Activated T-cell treated with anti-CD3 and anti-CD28 coated beads, Interleukin-2, amount 50 U/mL, for 72 hours (primary cell): ENCODE measurements at places on chromosomes 1 and 21. TPM values are rescaled to one million over a fixed set of nuclear protein-coding genes. Genes with fewer than 3 reads are reported as not detected.

DNA sequence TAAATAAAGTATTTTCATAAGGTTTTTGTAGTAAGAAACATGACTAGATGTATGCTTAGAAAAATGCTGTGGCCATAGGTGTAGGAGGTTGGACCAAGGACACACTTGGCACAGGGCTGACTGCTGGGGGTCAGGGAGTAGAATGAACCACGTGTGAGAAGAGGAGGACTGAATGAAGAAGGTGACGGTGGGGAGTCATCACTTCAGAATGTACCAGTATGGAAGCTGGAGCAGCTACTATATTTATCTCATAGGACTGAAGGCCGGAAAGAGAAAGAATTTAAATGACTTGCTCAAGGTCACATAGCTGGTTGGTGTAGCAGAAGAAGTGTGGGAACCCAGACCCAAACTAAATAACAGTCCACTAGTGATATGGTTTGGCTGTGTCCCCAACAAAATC, 79.8 kb upstream of the HAO2 start:
- no peaks in the 10 kb centered on the region for H3K36me3 ChIP-seq
- peaks cover 22% of the 10 kb centered on the region for H3K27me3 ChIP-seq
- H3K4me1 ChIP-seq: no peaks in the 10 kb centered on the region
- H3K4me3 ChIP-seq: no peak overlapping the region

DNA sequence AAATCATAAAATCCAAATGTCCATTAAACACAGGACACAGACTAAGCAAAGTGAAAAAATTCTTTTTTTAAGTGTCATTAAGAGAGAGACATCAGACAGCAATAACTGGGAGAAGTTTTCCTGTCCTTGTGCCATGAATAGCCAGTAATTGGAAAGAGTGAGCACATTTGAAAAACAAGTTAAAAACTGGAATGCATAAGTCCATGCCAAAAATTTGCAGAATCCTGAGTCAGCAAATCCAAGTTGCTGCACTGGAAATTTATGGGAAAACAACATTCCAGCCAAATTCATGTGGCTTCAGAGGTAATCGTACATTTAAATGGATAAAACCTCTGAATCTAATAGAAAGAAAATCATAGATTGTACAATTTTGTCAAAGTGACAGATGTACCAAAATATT, 291.4 kb downstream of the LRRC40 start:
- H3K27me3 ChIP-seq: no peaks in the 10 kb centered on the region
- H3K27ac ChIP-seq: no peak overlapping the region
- no peaks in the 10 kb centered on the region for H3K4me1 ChIP-seq
- no peak overlapping the region for H3K4me3 ChIP-seq
- DNase-seq: no peak

DNA sequence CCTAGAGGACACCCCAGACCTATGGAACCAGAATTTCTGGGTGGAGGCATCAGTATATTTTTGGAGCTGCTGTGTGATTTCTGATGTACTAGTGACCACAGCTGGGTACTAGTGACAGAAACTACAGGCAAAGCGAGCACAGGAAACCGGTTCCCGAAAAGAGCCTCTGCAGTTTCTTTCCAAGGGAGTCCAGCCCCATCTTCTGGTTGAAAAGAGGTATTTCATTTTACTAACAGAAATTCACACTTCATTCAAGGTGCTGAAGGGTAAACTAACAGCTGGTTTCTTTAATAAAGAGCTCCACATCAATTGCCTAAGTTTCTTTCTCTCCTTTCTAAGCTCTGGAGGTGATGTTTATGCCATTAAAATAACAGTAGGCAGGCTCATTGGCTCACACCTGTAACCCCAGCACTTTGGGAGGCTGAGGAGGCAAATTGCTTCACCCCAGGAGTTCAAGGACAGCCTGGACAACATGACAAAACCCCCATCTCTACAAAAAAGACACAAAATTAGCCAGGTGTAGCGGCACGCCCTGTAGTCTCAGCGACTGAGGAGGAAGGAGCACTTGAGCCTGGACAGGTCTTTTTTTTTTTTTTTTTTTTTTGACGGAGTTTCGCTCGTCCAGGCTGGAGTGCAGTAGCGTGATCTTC, 22.0 kb downstream of the THAP3 start:
- H3K27me3 ChIP-seq: no peaks in the 10 kb centered on the region
- peak; percentile 31 for DNase-seq
- H3K4me3 ChIP-seq: no peak overlapping the region

GRCh38 chr1:85022700-85023099, 25.6 kb downstream of the MCOLN3 start:
- no peak overlapping the region for H3K27ac ChIP-seq
- no peaks in the 10 kb centered on the region for H3K36me3 ChIP-seq
- peaks cover 16% of the 10 kb centered on the region for H3K4me1 ChIP-seq

- H3K36me3 ChIP-seq: no peaks in the 10 kb centered on the region
- DNase-seq: no peak
- no peak overlapping the region for H3K4me3 ChIP-seq
These were observed 23.6 kb upstream of the WASF2 start for GRCh38 chr1:27513528-27513927.

GRCh38 chr21:44063151-44063912, 43.9 kb upstream of the PWP2 start:
- H3K4me1 ChIP-seq: peaks cover 54% of the 10 kb centered on the region
- peak overlapping the region; percentile 85 for H3K27ac ChIP-seq
- peaks cover 9% of the 10 kb centered on the region for H3K36me3 ChIP-seq
- DNase-seq: no peak
- no peak overlapping the region for H3K4me3 ChIP-seq

- peaks cover 62% of the 10 kb centered on the region for H3K4me1 ChIP-seq
- H3K27ac ChIP-seq: peak within 1 kb of the TSS; percentile 98
- peak; percentile 5 for DNase-seq
- no peaks in the 10 kb centered on the region for H3K27me3 ChIP-seq
- H3K36me3 ChIP-seq: peaks cover 18% of the 10 kb centered on the region
- peak within 1 kb of the TSS; percentile 93 for H3K4me3 ChIP-seq
These were observed at the start of gene CTSS for GRCh38 chr1:150765296-150765976. CTSS (minus strand) TSS chr1:150765778; CDS start chr1:150764763, 1,015 bp downstream.

GRCh38 chr1:4315202-4315601, 339.2 kb upstream of the AJAP1 start:
- no peaks in the 10 kb centered on the region for H3K27me3 ChIP-seq
- H3K4me3 ChIP-seq: no peak overlapping the region
- DNase-seq: no peak

DNA sequence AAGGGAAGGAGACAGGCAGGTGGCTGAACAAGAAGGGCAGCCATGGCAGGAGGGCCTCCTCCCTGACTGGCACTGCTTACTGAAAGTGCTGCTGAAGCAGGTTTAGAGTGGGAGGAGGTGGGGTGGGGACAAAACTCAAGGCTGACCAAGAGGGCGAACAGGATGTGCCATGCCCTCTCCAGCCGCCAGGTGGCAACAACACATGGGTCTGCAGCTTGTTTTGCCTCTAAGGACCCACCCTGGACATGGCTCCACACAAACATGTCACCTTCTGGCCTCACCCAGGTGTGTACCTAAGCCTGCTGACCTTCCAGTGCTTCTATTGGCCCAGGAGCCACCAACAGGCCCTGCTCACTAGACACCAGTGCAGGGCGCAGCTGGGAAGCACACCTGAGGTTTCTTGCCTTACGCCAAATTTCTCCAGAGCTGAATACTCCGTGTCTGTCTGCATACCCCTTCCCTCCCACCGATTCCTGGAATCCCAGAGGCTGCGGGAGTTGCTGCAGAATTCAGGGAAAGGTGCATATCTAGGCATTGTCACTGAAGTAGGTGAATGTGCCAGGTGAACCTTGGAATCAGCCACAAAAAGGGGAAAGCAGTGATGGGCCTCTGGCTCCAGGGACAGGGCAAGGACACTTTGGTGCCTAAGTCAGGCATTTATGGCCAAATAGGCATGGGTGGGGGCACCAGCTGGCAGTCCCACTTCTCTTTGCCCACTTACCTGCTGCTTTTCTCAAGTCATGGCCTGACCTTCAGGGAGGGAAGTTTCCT, 5.3 kb downstream of the PSRC1 start:
- peaks cover 2% of the 10 kb centered on the region for H3K36me3 ChIP-seq
- DNase-seq: peak; percentile 80
- H3K27ac ChIP-seq: no peak overlapping the region
- H3K27me3 ChIP-seq: no peaks in the 10 kb centered on the region
- H3K4me1 ChIP-seq: peaks cover 20% of the 10 kb centered on the region

DNA sequence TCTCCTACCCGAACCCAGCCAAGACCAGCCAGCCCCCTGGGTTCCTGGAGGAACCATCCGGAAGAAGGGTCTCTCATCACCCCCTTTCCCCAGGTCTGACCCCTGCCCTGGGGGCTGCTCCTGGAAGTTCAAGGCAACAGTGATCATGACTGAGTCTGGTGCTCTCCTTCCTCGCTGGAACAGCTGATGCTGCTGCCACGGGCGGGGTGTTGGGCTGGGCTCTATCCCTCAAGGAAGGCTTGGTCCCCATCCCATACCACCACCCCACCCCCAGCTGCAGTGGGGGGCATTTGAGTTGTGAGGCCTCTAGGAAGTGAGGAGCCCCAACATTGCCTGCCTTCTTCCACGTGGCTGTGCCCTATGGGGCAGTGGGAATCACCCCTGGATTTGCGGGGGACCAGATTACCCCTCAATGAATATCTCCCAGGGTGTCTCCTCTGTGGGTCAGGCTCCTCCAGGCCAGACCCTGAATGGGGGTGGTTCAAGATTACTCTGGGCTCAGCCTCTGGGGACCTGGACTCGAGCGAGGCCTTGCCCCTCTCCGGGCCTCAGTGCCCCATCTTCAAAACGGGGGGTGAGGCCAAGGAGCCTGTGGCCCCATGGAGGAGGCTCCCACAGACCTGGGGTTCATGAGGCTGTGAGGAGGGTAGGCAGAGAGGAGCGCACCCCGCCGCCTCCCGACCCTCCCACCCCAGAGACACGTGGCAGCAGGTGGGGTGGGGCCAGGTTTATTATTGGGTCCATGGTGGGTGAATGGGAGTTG, 2.8 kb downstream of the MASP2 start:
- no peaks in the 10 kb centered on the region for H3K27me3 ChIP-seq
- H3K4me3 ChIP-seq: no peak overlapping the region
- H3K4me1 ChIP-seq: no peaks in the 10 kb centered on the region
- DNase-seq: no peak

- no peak for DNase-seq
- H3K4me3 ChIP-seq: no peak overlapping the region
- no peaks in the 10 kb centered on the region for H3K27me3 ChIP-seq
- H3K4me1 ChIP-seq: peaks cover 58% of the 10 kb centered on the region
- no peak overlapping the region for H3K27ac ChIP-seq
- H3K36me3 ChIP-seq: peaks cover 2% of the 10 kb centered on the region
These were observed 2.8 kb downstream of the LDLRAP1 start for GRCh38 chr1:25546193-25546592.

DNA sequence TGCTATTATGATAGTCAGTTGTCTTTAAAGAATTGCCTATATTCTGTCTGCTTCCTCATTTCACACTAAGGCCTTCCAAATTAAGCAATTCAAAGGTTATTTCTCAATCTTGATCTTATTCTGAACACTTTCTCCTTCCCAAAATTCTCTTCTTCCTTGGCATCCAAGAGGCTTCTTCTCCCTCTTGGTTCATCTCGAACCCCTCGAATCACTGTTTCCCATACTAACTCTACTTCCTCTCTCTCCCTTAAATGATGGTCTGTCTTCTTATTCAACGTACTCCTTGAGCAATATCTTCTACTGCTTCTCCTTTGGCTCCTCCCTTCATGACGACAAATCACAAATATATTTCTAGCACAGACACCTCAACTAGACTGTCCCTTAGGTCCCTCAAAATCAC, 4.5 kb downstream of the COPA start:
- peaks cover 23% of the 10 kb centered on the region for H3K4me1 ChIP-seq
- no peak overlapping the region for H3K27ac ChIP-seq
- no peak for DNase-seq
- peaks cover 31% of the 10 kb centered on the region for H3K36me3 ChIP-seq
- no peak overlapping the region for H3K4me3 ChIP-seq

DNA sequence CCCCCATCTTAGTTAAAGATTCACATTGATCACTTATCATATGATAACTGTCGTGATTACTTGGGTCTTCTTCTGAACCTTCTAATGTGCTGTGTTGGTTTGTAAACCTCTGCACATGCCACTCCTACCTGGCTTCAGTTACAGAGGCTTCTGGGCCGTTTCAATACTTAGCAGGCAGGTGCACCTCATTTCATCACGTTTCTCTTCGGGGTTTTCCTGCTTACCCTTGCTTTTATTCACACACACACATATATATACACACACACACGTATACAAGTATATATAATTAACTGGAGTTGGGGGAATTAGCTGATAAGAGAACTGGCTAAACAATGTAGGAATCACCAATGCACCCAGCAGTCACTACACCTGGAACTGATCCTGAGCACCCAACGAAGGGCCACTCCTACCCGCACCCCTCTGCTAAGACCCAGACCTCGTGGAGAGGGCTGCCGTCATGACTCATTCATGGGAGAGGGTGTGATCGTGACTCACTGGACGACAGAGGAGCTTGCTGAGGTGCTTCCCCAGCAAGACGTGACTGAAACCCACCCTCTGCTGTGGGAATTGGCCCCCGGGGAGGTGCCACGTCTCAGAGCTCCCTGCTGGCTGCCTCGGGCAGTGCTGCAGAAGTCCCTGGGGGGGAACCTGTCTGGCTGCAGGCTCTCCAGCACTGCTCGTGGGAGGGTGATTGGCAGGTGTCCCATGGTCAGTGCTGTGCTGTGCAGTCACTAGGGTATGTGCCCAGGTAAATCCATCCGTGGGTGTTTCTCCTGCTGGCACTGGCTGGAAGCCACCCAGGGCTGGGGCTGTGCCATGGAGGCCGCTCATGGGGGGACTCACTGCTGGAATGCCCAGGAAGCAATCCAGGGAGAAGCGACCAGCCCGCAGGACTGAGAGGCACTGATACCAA, 166.6 kb downstream of the DYRK1A start:
- peaks cover 5% of the 10 kb centered on the region for H3K36me3 ChIP-seq
- no peak overlapping the region for H3K27ac ChIP-seq
- DNase-seq: peak; percentile 62
- no peak overlapping the region for H3K4me3 ChIP-seq
- H3K27me3 ChIP-seq: peaks cover 65% of the 10 kb centered on the region

DNA sequence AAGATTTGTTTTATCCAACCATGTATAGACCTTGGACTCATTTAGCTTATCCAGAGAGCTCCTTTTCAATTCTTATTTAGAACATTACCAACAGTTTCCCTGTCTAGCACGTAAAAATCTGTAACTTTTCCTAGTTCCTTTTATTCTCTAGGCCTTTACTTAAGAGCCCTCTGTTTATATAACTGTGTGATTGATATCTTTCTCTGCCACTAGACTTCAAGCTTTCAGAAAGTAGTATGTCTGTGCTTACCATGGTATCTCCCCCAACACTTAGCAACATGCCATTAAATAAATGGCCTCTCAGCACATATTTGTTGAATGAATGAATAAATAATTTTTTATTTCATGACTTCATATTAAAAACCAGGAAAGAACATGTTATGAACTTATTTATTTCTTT, 209.4 kb downstream of the PTPRC start:
- H3K27me3 ChIP-seq: no peaks in the 10 kb centered on the region
- no peak overlapping the region for H3K27ac ChIP-seq
- no peak for DNase-seq
- no peaks in the 10 kb centered on the region for H3K4me1 ChIP-seq
- peaks cover 2% of the 10 kb centered on the region for H3K36me3 ChIP-seq
- no peak overlapping the region for H3K4me3 ChIP-seq

Gene AGO1
- total RNA-seq: 33.0 TPM

Gene PRMT6
- 7.8 TPM for total RNA-seq

Gene CA14
- not detected for total RNA-seq

Gene RSBN1
- total RNA-seq: 18.4 TPM

Gene KIF26B
- 0.34 TPM for total RNA-seq

Gene SLC16A4
- total RNA-seq: 0.58 TPM

Gene AADACL4
- total RNA-seq: not detected

Gene IFNLR1
- 19.2 TPM for total RNA-seq
